GM04503 (cell line): ENCODE measurements at places on chromosomes 2 and 18.

GRCh38 chr2:160141912-160142311 is 58.2 kb downstream of the ITGB6 start:
- DNase-seq = no peak

- no peak for DNase-seq
Observed at GRCh38 chr2:85032621-85033020, 61.7 kb downstream of the KCMF1 start.

GRCh38 chr2:67851956-67852824 is 210.6 kb downstream of the C1D start:
- DNase-seq = no peak

GRCh38 chr2:232418466-232419244 is 12.0 kb downstream of the ALPG start:
- no peak for DNase-seq

DNA sequence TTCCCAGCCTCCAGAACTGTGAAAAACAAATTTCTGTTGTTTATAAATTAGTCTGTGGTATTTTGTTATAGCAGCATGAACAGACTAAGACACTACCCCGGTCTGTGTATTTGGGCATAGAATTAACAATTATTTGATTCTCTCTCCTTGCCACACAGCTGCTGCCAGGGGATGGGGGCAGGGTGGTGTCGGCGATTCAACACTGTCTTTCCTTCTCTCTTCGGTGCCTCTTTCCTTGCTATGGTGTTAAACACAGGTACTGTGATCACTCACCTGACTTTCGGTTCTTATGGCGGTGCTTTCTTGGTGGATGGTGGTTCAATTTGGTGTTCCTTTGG is 50.8 kb upstream of the CTAGE1 start:
- no peak for DNase-seq

GRCh38 chr2:236748385-236748784 is 178.8 kb downstream of the ACKR3 start:
- no peak for DNase-seq
